ENCODE measurements at places on chromosomes 12 and 14.

GRCh38 chr14:100586153-100586402, 1.1 kb downstream of the BEGAIN start:
- DNase-seq = no peak

- DNase-seq = no peak
Measured at GRCh38 chr12:89786177-89786810, 77.7 kb upstream of the ATP2B1 start.

DNA sequence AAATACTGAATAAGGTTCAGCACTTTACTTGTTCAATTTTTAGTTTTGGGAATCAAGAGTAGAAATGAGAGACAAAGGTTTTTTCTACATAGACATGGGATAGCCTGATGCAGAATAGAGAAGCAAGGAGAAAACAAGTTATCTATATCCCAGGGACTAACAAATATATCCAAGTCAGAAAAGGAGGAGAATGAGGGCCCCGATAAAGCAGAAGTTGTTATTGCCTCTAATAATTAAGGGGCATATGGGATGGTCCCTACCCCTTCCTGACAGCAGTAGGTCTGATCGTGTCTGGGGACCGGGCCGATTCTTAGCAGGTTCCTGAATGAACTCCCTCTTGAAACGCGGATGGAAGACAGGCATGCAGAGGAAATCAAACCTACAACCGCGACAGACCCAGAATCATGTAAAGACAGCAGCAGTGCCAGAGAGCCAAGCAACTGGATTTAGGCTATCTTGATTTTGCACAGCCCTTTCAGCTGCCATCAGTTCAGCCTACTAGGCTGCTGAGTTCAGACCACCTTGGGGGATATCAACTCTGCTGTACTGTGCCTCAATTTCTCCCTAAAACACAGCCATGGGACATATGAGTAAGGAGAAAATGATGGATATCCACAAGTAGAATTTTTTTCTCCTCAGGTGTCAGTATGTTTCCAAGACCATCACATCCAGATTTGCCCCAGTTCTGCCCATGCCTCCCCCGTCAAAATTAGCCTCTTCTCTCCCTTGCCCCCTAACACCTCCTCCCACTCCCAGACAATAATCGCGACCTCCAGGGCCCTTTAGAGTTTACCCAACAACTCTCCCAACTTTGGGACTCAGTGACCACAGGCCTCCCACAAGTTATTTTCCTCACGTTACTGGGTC, 706 bp downstream of the PRMT5 start:
- DNase-seq = no peak

DNA sequence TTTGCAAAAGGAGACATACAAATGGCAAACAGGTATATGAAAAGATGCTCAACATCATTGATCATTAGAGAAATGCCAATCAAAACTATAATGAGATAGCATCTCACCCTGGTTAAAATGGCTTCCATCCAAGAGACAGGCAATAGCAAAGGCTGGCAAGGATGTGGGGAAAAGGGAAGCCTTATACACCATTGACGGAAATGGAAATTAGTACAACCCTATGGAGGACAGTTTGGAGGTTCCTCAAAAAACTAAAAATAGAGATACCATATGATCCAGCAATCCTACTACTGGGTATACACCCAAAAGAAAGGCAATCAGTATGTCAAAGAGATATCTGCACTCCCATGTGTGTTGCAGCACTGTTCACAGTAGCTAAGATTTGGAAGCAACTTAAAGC, 17.3 kb upstream of the CKAP4 start:
- DNase-seq = no peak

- no peak for DNase-seq
Measured at GRCh38 chr12:72839696-72840095, 567.5 kb downstream of the TRHDE start.

DNA sequence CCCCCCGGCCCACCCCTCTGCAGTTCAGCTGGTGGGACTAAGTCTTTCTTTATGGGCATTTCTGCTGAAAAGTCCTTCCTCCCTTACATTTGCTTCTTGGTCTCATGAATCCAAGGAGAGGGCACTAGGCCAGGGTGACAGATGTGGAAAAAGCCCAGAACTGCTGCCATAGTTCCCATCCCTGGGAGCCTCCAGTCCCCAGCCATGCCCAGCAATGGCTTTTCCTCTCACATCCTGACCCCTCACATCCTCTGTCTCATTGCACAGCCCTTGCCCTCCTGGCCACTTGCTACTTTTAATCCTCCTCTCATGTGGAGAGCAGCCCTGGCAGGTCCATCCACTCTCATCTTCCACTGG, 122.5 kb downstream of the ZFP36L1 start:
- no peak for DNase-seq

DNA sequence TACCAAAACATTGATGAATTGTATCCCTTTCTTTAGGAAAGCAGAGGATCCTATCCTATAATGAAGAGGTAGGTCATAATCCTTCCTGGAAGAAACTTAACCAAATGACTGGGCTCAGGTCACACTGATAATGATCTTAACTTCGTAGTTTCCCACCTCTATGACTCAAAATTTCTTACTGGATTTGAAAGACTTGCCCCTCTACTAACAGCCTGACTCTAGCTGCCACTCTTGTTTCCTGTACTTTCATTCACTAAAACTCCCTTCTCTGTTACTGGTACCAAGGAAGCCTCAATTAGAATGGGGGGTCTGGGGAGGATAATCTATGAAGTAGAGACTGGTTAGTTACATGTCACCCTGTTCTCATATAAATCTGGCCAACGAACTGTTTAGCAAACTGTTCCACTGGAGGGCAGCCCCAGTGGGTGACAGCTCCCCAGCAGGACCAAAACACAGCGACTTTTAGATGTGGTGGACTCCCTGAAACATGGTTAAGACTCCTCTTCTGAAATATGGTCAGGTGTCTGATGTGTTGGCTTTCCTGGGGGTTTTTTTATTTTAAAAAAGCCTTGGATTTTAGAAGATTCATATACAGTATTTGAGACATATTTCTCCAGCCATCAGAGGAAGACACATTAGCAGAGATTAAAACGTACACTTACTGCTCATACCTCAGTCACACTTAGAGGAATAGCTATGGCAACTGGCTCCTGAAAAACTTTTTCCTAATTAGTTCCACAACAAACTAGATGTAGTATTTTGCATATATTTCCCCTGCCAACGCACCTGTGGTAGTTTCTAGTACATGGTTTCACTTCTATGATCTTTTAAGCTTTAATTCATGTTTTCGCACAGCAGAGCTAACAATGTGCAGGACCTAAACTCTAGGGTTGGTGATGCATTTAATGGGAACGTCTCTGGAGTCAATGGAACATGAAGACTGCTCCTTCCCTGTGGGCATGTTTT, 72.3 kb downstream of the ACADS start:
- no peak for DNase-seq

Data from aorta (tissue), 5 donors.